ENCODE measurements at places on chromosomes 13 and 19. TPM values are rescaled to one million over a fixed set of nuclear protein-coding genes. Genes with fewer than 3 reads are reported as not detected.

- no peak for DNase-seq
These were observed 575.9 kb downstream of the MYO16 start for GRCh38 chr13:109205315-109205714.

DNA sequence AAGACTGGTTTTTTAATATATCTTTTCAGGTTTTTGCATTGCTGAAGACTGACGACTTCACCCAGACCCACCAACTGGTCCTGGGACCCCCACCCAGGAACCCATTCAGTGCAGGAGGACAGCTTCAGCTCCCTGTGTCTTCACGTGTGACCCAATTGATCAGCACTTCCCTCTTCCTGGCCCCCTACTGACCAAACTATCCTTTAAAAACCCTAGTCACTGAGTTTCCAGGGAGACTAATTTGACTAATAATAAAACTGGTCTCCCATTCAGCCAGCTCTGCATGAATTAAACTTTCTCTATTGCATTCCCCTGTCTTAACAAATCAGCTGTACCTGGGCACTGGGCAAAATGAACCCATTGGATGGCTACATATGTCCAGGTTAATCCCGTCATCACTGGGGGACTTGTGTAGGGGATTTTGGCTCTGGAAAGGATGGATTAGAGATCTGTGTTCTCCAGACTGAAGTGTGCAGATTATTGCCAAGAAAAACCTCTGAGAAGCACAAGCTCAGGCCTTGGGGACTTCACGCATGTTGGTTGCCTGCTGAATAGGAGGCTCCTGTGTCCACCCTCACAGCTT is 16.3 kb upstream of the PARP4 start:
- no peak for DNase-seq

COG6 gene
- total RNA-seq, result 31.6 TPM

GRCh38 chr13:79723519-79724024 is 242.6 kb downstream of the NDFIP2 start:
- DNase-seq, result no peak

DNA sequence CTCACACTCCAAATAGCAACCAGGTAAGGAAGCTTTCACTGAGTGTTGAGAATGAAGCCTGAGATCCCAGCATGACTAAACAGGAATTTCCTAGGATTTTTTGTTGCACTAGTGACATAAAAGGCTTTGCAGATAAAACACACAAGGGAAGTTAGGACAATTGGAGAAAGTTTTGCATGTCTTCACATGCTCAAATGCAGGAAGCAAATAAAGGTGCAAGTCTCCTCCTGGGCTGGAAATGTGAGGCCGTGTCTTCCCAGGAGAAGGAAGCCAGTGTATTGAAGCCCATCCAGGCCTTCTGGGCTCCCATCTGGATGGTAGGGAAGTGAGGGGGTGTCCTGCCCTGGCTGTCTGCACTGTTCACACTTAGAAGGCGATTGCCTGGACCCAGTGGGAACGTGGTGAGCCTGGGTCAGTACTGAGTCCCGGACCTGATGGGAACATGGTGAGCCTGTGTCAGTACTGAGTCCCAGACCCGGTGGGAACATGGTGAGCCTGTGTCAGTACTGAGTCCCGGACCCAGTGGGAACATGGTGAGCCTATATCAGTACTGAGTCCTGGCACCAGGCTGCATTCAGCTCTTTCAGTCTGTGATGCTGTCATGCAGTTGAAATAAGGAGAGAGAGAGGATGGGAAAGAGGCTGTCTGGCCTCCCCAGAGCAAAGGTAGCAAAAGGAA is 38.7 kb downstream of the SIAH3 start:
- no peak for DNase-seq

TEX101 gene
- total RNA-seq, result not detected

- no peak for DNase-seq
These were observed 248.1 kb downstream of the EFNB2 start for GRCh38 chr13:106287351-106287750.

Measured in Karpas-422 (cell line).